ENCODE measurements at places on chromosomes 11 and 22.
A peak's percentile ranks its signal among the peaks of the same experiment; 100 is the strongest.

GRCh38 chr22:42368379-42369249, 63.6 kb downstream of the NFAM1 start:
- DNase-seq, result no peak

- no peak for DNase-seq
These were observed 10.8 kb upstream of the ADORA2A start for GRCh38 chr22:24416611-24417010.

DNA sequence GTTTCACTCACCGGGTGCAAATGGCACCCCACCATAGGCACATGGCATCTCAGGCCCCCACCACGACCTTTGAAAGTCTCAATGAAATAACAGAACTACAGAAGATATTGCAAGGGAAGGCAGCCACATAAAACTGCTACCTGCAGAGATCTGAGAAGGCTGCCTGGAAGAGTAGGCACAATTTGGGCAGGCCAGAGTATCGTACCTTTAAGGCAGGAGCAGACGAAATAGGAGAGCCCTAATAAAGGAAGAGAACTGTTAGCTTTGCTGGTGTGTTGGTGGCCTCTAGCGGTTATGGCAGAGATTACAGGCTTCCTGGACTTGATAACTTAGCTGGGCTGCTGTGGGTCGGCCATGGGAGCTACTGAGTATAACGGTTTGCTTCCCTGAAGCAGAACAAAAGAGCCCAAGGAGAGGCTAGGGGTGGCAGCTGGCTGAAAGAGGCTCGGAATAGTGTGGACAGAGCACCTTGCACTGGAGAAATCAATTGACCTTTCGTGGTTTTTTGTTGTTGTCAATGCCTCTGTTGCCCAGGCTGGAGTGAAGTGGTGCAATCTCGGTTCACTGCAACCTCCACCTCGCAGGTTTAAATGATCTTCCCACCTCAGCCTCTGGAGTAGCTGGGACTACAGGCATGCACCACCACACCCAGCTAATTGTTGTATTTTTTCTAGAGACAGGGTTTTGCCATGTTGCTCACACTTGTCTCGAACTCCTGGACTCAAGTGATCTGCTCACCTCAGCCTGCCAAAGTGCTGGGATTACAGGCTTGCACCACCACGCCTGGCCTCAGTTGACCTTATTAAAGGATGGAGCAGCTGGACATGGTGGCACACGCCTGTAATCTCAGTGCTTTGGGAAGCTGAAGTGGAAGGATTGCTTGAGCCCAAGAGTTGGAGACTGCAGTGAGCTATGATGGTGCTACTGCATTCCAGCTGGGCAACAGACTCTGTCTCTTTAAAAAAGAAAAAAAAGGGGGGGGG, 4.8 kb downstream of the SDF2L1 start:
- peak; percentile 86 for DNase-seq

GRCh38 chr11:75132080-75132479, 18.8 kb upstream of the SLCO2B1 start:
- DNase-seq, result no peak
